Activated CD8-positive, alpha-beta memory T cell treated with anti-CD3 and anti-CD28 coated beads, Interleukin-2, amount 10 ng/mL, durations not matched to agents 7 days and 5 days (primary cell): ENCODE measurements at places on chromosomes 5 and 9.

- DNase-seq, result no peak
These were observed 13.1 kb upstream of the DCAF12 start for GRCh38 chr9:34139477-34140146.

GRCh38 chr9:92468206-92468605 lies 14.1 kb downstream of the ASPN start:
- DNase-seq, result no peak

GRCh38 chr9:111975709-111976108 lies 79.1 kb downstream of the UGCG start:
- no peak for DNase-seq

DNA sequence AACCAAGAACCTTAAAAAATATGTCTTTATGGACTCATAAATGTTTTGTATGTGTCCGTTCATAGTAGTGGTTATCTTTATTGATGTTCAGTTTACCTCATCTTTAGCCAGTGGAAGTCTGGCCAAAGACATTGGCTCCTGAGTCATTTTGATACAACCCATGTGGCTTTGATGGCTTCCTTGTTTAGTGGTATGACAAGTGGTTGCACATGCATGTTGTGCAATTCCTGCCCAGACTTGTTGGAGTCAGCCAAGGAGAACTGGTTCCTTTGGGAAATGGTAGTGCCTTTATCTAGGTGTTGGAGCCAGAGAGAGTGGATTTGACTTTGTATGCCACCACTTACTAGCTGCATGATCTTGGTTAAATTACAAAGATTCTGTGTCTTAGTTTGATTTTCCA lies 94.3 kb downstream of the RPS23 start:
- peak; percentile 65 for DNase-seq

DNA sequence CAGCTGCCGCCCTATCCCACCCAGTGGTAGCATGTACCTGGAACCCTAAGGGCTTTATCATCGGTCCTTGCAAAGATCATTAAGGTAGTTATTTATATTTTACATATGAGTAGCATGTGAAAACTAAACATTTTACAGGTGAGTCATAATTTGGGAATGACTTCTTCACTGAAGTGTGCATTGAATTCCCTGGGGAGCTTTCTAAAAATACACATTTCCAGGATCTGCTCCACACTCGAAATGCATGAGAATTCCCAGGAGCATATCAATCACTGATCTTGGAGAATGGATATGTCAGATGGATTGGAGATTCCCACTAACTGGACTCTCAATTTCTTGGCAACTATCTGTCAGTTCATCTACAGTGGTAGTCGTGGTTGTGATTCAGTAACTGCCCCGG lies 717.5 kb downstream of the IRX1 start:
- DNase-seq, result no peak

DNA sequence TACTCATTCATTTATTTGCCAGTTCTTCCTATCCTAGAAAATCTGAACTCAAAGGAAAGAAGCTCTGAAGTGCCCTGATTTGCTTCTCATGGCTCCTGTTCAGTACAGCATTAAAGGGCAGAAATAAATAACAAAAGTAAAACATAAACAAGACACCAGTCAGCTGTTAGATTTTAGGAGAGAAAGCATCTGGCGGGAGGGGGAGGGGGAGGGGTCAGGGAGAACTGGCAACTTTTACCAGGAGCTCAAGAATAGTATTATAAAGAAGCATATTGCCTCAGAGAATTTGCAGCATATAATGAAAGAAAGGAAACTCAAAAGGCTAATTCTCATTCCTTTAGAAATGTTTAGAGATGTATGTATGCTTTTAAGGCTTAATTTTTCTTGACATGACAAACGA lies 68.1 kb downstream of the SEMA6A start:
- no peak for DNase-seq

GRCh38 chr9:96086936-96087571 lies 211.6 kb downstream of the ERCC6L2 start:
- no peak for DNase-seq

GRCh38 chr5:154406231-154406630 lies 39.6 kb upstream of the SAP30L start:
- no peak for DNase-seq

- no peak for DNase-seq
These were observed 62.9 kb downstream of the IRX2 start for GRCh38 chr5:2688586-2688985.

- no peak for DNase-seq
These were observed 2071.2 kb upstream of the CDH6 start for GRCh38 chr5:29122306-29122705.

- no peak for DNase-seq
These were observed 812.9 kb upstream of the ZNF608 start for GRCh38 chr5:125559296-125559695.

- no peak for DNase-seq
These were observed 1.8 kb downstream of the PLGRKT start for GRCh38 chr9:5435912-5436311.

DNA sequence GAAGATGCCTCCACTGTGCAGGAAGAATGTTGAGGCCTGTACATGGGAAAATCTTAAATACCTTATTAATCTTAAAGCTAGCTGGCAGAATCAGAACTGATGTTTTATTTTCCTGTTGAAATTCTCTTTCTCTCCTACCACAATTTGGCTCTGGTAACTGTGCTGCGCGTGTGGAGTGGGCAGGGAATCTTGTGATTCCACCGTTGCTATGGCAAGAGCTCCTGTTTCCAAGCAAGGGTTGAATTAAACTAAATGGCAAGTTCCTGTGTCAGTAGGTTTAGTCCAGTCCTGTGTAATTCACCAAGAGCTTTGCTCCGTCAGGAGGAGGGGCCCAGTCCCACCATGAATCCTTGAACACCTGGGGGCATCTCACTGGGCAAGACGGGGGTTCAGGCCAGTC lies 36.4 kb downstream of the NXNL2 start:
- DNase-seq, result no peak

- DNase-seq, result no peak
These were observed 6.8 kb downstream of the ENC1 start for GRCh38 chr5:74633695-74634094.

GRCh38 chr5:3220201-3220600 lies 375.4 kb upstream of the IRX1 start:
- DNase-seq, result no peak

GRCh38 chr5:96978812-96979449 lies 43.1 kb downstream of the LNPEP start:
- no peak for DNase-seq

DNA sequence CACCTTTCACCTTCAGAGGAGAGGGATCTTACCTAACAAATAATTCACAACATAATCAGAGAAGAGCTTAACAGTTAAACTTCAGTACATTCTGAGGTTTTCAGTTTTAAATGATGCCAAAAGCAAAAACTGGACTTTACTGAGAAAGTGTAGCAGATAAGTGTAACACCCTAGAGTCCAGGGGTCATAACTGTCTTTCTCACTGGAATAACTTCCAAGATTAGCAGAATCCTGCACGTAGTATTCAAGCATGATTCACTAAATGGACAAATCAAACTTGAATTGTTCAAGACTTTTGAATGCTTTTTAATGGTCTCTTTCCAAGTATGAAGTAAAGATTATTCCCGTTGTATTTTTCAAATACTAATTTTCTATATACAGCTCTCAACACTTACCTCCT lies 180.1 kb upstream of the NREP start:
- DNase-seq, result no peak

GRCh38 chr5:133261993-133262392 lies 210.2 kb downstream of the HSPA4 start:
- DNase-seq, result no peak

GRCh38 chr5:90017239-90017638 lies 392.3 kb downstream of the CETN3 start:
- no peak for DNase-seq
